ENCODE measurements at places on chromosomes 7 and 10.

DNA sequence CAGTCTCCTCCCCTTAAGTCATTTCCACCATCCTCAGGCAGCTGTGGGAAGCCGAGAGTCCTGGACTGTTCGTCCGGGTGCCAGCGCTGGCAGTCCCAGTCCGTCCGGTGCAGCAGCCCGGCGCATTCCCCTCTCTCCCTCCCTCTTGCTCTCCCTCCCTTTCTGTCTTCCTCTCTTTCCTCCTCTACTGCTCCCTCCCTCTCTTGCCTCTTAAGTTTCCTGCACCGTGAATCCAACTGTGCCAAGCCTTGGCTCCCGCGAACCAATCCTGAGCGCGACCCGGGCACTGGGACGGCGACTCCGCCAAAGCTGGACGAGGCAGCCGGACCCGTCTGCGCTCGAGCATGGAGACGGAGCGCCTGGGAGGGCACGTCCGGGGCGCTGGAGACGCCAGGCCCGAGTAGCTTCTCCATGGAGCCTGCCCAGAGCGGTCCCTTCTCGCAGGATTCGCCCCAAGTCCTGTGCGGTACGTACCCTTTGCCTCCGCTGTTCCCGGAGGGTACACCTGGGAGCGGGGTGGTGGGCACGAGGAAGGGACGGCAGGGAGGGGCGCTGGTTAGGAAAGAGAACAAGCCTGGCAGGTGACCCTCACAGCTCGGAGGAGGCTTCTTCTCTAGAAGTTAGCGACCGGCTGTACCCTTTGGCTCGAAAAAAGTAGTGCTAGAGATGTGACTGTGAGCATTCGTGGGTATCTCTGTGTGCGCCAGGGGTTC, 1.0 kb downstream of the NXPH1 start:
- DNase-seq: no peak

GRCh38 chr7:40221836-40222235, 87.0 kb downstream of the SUGCT start:
- DNase-seq: no peak

- no peak for DNase-seq
These were observed 167.8 kb downstream of the HDAC9 start for GRCh38 chr7:18663321-18663720.

DNA sequence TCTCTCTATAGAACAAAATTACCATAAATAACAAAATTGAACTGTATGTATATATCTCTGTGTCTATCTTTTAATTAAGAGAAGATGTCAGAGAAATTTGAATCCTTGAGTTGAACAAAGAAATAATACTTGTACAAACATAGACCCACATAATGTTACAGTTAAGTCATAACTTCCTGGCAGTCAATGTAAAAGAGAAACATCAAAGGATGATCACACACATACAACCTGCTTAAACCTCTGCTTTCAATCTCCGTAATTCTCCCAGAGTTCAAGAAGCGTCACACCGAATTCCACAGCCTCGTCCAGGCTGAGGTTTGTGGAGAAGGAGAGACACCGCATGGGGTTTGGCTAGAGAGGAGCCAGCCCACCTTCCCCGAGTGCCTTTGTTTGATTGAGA, 40.1 kb upstream of the LRRC4 start:
- no peak for DNase-seq
